NCI-H1105 treated with DMSO at 0.1 percent for 48 hours (cell line): ENCODE measurements at places on chromosomes 3 and 15.
A peak's percentile ranks its signal among the peaks of the same experiment; 100 is the strongest.

DNA sequence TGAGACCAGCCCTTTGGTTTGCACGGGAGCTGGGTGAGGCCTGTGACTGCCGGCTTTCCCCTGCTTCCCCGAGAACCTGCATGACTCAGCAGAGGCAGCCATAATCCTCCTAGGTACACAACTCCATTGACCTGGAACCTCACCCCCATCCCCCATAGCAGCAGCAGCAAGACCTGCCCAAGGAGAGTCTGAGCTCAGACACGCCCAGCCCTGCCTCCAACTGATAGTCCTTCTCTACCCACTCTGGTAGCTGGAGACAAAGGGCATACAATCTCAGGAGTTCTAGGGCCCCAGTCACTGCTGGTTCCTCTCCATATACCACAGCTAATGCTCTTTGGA is 141.0 kb upstream of the ARHGEF26 start:
- DNase-seq = no peak

GRCh38 chr3:149430216-149430615 is 44.3 kb upstream of the TM4SF4 start:
- no peak for DNase-seq

DNA sequence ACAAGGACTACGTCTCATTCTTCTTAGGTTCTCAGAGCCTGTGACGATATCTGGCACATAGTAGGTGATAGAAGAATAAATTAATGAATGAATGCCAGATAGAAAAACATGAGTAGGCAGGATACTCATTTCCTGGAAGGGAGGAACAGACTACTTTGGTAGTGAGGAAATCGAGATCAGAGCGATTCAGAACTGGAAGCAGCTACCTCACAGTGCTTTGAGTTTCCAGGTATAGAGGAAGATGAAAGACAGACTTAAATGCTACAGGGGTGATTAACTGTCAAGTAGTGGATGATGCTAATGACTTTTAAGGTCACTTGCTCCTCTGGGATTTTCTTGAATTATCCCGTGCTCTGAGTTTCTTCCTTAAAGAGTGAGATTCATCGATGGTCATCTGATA is 951.5 kb upstream of the CFAP20DC start:
- DNase-seq = no peak

- no peak for DNase-seq
These were observed 144.6 kb downstream of the EBLN2 start for GRCh38 chr3:73206030-73206429.

DNA sequence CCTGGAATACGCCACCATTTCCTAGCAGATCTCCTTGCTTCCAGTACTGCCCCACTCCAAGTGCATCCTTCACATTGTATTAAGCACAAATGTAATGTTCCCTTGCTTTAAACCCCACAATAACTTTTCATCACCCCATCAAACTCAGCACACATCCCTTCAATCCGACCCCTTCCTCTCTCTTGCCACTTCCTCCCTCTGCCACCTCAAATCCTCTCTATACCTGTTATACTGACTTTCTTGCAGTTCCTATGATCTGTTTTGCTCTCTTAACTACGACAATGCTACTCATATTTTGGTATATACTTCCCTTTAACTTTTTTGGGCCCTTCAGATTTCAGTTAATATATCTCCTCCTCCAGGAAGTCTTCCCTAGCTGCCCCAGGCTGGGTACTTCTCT is 14.1 kb downstream of the PARL start:
- no peak for DNase-seq

DNA sequence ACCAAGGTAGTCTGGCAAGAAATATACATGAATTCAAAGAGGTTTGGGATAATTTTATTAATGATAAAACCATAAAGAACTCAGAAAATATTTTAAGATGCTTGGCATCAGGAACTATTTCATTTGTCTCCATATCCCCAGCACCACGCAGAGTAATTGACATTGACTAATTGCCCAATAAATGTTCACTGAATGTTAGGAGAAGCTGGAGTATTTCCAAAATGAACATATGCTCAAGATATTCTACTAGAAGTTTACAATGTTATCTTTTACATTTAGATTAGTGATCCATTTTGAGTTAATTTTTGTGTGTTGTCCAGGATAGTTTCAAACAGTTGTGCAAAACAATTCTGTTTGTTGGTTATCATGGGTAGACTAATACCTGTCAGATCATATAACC is 298.8 kb upstream of the CTDSPL start:
- peak; percentile 11 for DNase-seq

DNA sequence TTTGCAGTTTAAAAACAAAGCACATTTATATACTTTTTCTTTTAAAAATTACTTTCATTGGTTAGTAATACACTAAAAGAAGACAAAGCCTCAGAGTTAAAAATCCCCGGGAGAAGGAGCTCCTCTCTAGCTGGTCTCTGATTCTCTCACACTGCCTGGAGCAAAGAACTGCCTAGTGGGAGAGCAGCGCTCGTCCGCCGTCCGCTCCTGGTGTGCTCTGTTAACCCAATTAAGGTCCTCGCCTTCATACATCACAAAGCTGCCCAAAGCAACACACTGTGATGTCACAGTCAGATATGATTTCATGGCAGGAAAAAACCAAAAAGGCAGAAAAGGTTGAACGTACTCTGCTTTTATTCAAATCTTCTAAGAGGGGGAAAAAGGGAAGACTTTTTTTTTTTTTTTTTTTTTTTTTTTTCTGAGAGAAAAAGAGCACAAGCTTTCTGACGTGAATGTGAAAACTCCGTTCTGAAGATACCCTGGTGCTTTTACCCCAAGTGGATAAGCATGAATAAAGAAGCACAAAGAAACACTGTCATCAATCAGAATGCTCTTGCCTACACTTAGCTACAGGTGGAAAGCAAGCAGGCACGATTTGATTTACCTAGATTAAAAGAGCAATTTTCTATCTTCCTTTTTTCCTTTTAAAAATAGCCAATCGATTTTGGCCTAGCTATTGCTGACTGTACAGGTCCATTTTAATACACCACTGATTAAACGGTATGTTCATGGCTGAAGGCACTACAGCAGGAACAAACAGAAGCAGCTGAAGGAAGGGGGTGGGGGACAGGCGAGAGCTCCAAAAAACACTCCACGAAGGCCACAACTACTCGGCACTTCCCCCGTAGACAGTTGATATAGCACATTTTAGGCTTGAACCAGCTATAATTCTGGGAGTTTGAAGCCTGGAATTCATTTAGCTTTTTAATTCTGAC is 115.2 kb downstream of the TIGIT start:
- DNase-seq = no peak

DNA sequence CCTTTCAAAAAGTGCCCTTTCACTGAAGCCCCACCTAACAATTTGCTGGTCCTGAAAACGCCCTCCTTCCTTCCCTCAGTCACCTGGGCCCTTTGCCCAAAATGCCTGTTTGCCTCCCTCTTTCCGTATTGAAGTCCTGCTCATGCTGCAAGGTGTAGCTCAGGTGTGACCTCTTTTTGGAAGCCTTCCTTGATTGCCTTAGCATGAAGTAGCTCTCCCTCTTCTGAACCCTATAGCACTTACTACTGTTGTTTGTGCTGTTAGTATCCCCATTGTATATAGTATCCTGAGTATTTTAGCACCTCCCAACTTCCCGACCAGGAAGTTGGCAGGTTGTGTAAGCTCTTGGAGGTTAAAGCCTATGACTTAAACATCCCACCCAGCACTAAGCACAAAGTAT is 1.7 kb downstream of the PLS1 start:
- DNase-seq = no peak

- DNase-seq = no peak
These were observed 117.3 kb upstream of the SLC7A14 start for GRCh38 chr3:170703121-170703588.

GRCh38 chr3:38110314-38111050 is 26.4 kb downstream of the ACAA1 start:
- DNase-seq = no peak

DNA sequence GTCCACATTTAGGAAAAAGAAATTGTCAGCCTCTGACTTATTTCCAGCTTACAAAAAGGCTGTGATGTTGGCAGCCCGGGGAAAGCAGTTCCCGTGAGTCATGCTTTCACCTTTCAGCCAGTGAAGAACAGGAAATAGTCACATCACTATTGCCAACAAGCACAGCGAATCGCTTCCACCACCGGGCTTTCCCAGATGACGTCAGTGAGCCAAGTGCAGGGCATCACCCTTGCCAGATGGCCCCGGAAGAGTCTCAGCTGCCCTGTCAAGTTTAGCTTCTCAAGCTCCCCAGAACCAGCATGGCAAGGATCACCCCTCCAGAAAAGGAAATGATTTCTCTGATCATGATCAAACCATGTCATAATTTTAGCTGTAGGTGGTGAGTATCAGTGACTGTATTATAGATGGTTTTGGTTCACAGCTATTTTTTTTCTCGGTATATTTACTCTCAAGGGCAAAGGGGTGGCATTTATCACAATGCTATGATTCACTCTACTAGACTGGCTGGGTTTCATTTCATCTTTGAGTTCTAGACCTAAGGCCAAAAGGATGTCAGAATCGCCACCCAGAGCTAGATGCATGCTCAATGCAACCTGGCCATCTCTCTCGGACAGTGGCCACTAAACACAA is 32.9 kb downstream of the B3GNT5 start:
- peak; percentile 71 for DNase-seq

GRCh38 chr15:67587754-67588153 is 45.3 kb downstream of the MAP2K5 start:
- no peak for DNase-seq

- DNase-seq = no peak
These were observed 104.4 kb downstream of the DNAJB8 start for GRCh38 chr3:128362026-128362965.

DNA sequence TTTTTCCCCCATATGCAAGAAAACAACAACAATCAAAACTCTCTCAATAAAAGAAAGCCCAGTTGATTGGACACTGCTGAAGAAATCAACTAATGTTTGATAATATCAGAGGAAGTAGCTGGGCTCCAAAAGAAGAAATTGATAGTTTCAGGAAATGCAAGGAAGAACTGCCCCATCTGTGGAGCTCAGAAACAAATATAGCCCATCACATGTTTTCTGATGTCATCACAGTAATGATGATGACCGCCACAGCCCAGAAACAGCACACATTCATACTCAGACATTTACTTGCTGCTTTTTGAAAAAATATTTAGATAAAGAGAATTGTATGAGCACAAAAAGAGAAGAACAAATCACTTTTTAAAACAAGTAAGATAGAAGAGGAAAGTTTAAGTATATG is 67.6 kb downstream of the GOLIM4 start:
- DNase-seq = no peak

- no peak for DNase-seq
These were observed 71.3 kb downstream of the TMCC1 start for GRCh38 chr3:129822241-129822640.

DNA sequence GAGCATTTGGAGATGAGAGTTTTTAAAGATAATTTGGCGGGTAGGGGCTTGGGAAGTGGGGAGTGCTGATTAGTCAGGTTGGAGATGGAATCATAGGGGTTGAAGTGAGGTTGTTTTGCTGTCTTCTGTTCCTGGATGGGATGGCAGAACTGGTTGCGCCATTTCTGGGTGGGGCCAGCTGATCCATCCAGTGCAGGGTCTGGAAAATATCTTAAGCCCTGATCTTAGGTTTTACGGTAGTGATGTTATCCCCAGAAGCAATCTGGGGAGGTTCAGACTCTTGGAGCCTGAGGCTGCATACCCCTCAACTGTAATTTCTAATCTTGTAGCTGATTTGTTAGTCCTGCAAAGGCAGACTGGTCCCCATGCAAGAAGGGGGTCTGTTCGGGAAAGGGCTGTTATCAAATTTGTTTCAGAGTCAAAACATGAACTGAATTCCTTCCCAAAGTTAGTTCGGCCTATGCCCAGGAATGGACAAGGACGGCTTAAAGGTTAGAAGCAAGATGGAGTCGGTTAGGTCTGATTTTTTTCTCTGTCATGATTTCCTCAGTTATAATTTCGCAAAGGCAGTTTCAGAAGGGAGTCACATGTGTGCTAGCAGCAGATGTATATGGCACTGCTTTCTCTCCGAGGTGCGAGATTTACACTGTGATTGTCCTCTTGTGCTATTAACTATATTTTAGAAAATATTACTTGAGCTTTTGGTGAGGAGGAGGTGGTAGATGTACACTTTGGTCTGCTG is 540.4 kb downstream of the EDEM1 start:
- no peak for DNase-seq

- no peak for DNase-seq
These were observed 19.4 kb upstream of the SLC6A1 start for GRCh38 chr3:10973046-10973595.

- DNase-seq = peak; percentile 89
These were observed 1.2 kb downstream of the ERC2 start for GRCh38 chr3:56467108-56467507.

DNA sequence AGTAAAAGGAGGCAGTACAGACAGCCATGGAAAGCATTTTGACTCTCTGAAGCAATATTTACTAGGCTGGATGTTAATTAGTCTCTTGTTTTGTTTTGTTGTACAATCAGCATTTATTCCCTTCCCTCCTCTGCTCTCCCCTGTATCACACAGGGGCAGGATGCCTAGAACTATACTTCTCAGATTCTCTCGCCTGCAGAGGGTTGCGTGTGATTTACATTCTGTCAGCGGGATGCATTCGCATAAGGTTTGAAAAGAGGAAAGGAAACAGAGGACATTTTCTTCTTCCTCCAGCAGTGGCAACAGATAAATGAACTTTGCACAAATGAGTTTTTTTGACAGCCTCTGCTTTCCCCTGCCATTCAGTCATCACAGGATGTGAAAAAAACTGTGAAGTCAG is 188.3 kb downstream of the RSL24D1 start:
- DNase-seq = no peak

DNA sequence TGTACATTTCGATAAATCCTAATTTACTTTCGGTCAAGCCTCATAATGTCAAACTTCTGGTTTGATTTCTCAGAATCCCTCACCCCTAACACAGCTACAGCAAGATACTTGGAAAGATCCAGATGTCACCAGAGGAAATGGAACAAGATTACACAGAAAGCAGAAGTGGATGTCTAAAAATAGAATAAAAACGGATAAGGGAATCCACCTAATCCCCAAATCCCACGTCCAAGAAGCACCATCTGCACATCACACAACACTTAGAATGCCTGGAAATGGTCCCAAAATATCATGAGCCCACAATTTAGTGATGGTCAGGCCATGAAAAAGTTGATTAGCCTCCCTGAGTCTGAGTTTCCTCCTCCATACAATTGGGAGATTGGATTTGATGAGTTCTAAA is 61.7 kb downstream of the AGTR1 start:
- DNase-seq = no peak

DNA sequence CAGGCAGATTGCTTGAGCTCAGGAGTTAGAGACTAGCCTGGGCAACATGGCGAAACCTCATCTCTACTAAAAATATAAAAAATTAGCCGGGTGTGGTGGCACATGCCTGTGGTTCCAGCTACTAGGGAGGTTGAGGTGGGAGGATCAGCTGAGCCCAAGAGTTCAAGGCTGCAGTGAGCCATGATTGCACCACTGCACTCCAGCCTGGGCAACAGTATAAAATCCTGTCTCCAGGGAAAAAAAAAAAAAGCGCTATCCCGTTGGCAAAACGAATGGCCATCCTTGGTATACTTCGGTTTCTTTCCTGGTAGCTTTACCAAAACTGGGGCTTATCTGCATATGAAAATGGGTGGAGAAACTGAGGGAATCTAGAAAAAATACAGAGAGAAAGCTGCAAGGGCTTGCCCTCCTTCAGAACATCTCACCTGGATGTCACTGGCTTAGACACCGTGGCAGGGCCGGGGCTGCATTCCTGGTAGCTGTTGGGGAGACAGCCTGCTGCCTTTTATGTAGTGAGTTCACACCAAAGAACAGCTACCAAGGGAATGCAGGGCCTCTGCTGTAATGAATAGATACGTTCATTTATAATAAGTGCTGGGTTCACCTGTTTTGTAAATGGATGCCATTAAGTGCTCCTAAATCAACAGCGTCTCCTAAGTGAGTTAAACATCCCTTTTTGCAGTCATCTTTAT is 96.0 kb downstream of the IQSEC1 start:
- DNase-seq = no peak

- DNase-seq = no peak
These were observed 10.2 kb upstream of the APBA2 start for GRCh38 chr15:28875461-28876000.
